ENCODE measurements at places on chromosomes 7 and 10.

DNA sequence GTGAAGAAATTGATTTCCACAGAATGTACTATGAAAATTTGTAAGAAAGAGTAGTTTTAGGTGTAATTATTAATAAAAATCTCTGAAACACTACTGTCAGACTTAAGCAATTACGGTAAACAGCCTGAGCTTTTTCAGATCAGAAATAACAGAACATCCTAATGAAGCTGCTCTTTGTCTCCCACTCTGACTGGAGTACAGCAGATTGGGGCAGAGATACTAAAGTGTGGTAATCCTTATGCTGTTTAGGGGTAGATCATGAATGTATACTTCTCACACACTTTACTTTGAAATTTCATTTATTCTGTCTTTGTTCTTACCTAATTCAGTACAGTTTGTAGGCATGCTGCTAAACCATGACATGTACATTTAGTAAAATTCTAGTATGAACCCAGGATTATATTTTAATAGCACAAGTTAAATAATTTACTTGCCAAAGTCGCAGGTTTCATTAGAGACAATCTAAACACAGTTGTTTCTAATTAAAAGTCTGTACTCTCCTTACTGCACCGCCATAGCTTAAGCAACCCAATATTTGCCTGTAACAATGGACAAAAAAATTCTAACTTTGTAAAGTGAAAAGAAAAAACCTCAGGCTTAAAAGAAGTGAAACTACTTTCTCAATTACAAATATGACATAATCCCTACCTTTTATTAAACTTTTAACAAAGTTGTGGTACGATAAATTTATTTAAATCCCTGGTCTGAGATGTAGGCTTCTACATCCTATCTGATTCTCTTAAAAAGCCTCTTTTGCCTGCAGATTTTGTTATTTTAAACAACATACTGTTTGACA lies 88.8 kb downstream of the KMT2E start:
- no peak for DNase-seq

DNA sequence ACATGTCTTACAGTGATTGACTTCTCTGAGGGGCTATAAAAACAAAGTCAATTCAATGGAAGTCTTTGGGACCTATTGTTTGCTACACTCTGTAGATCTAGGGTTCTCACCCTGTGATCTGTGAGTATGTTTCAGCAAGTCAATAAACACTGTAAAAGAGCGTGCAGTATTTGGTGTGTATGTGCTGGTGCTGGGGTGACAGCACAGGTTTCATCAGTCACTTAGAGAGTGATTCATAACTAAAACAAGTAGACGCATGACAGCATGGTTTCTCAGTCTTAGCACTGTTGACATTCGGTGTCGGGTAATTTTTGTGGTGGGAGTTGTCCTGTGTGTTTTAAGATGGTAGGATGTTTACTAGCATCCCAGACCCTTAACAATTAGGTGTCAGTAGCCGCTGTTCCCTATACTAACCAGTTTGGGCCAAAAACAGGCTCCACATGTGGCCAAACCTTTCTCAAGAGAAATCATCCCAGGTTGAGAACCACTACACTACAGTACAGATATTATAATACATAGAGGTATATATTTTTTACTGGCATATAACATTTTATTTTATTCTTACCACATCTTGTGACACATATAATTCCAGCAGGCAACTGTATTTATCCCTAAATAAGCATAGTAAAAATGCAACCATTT lies 411.8 kb downstream of the ARL4A start:
- DNase-seq: peak; percentile 40

DNA sequence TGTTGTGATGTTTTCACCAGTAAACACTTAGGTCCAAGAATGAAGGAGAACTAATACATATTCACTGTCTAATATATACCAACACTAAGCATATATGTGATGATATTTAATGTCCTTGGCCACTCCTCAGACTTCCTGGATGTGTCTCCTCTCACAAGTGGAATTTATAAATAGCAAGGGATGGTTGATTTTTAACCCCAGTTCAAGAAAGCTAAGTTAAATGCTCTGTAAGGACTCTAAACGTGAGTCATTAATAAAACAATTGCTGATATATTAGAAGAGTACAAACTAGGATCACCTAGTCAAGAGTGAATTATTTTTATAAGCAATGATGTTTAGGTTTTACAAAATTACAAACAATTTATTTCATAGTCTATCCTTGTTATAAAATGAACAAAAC lies 355.9 kb upstream of the TMEM229A start:
- no peak for DNase-seq

GRCh38 chr10:76548716-76549115 lies 1088.9 kb downstream of the KCNMA1 start:
- DNase-seq: no peak

GRCh38 chr10:129652021-129652420 lies 185.0 kb downstream of the MGMT start:
- no peak for DNase-seq

DNA sequence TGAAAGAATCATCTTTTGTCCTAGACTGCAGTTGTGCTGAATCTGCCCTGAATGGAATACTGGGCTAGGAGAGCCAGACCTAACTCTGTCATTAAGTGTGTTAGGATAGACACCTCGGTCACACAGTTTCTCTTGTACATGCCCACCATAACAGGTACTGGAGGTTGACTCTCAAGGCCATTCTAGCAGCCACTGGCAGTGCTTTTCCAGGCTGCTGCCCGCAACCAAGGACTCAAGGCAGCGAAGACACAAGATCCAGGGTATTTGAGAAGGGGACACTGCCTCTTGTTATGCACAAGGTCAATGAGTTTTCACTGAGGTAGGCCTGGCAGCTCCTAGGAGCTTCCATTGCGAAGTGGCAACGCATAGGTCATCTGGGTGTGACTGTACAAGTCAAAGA lies 70.6 kb upstream of the ZNF746 start:
- no peak for DNase-seq

- DNase-seq: no peak
These were observed 232.8 kb downstream of the GLRX3 start for GRCh38 chr10:130368761-130369560.

DNA sequence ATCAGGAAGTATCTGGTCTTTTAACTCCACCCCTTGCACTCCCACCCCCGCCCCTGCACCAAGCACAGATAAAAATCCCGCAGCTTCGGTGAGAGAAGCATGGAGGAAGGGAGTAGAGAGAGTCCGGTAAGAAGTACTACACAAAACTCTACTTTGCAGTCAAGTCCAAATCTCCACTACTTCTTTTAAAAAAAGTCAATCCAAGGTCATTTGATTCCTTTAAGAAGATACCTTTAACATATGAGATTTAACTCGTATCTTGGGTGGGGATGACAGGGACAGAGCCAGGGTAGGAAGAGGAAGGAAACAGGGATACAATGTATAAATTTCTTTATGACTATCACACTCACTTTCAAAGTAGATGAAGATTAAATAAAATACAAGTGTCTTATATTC lies 132.1 kb downstream of the NRBF2 start:
- DNase-seq: peak; percentile 14

DNA sequence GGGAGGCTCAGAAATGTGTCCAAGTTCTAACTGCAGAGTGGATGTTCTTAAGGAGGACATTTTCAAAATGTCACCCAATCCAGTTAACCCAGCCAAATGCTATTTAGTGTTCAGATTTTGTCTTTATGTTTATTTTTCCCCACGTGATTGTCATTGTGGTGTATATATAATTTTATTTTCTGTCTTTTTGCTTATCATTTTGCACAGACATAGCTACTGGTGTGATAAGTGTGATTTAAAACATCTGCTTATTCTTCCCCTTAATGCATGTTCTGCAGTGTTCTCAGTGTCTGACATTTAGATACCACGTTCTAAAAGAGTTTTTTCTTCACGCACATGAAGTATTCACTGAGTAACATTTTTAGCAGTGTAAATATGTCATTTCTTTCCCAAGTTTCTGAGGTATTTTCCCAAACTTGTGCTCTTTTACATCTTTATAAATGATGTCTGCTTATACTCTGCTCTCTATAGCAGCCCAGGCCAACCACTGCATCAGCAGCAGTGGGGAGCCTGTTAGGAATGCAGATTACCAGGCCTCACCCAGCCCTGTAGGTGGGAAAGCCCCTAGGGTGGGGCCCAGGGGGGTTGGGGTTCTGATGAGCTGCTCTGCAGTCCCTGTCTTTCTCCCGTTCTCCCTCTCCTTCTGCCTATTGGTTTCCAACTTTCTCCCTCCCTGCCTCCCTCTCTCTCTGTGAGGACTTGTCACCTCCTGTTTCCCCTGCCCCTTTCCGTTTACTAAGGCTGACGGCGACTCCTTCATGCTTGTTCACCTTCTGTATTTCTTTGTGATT lies 20.8 kb downstream of the ADCY1 start:
- no peak for DNase-seq

- DNase-seq: no peak
These were observed 1.7 kb upstream of the STN1 start for GRCh38 chr10:103919648-103920025.

GRCh38 chr7:74579800-74580685 lies 77.5 kb upstream of the GTF2I start:
- peak; percentile 58 for DNase-seq

GRCh38 chr10:19937989-19938388 lies 121.8 kb downstream of the PLXDC2 start:
- no peak for DNase-seq

GRCh38 chr10:80041162-80041561 lies 37.3 kb upstream of the TMEM254 start:
- no peak for DNase-seq

- peak; percentile 86 for DNase-seq
These were observed 17.9 kb upstream of the FIGNL1 start for GRCh38 chr7:50467817-50468610.

DNA sequence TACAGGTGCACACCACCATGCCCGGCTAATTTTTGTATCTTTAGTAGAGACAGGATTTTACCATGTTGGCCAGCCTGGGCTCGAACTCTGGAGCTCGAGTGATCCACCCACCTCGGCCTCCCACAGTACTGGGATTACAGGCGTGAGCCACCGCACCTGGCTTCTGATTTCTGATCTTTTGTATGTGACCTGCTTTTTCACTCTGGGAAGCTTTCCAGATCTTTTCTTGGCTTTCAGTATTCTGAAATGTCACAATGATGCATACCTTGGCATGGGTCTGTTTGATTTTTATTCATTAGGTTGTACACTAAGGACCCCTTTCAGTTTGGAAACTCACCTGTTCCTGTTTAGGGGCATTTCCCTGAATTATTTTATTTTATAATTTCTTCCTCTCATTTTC lies 41.6 kb downstream of the PROSER2 start:
- no peak for DNase-seq

DNA sequence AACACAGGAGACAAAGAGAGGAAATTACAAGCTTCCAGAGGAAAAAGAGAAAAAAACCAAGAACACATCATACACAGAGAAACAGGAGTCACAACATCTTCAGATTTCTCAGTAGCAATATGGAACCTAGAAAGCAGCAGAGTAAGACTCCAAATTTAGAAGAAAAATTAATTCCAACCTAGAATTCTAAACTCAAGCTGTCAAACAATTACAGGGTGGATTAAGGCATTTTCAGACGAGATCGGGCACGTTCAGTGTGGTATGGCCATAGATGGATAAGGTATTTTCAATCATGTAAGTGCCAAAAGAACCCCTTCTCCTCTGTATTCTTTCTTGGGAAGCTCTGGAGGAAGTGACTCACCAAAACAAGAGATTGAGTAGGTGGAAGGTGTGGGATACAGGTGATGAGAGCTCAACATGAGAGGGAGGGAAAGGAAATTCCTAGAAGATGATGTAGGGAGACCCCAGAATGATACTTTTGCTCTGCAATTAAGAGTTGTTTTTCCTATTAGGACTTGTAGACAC lies 51.6 kb downstream of the FAM204A start:
- DNase-seq: no peak

DNA sequence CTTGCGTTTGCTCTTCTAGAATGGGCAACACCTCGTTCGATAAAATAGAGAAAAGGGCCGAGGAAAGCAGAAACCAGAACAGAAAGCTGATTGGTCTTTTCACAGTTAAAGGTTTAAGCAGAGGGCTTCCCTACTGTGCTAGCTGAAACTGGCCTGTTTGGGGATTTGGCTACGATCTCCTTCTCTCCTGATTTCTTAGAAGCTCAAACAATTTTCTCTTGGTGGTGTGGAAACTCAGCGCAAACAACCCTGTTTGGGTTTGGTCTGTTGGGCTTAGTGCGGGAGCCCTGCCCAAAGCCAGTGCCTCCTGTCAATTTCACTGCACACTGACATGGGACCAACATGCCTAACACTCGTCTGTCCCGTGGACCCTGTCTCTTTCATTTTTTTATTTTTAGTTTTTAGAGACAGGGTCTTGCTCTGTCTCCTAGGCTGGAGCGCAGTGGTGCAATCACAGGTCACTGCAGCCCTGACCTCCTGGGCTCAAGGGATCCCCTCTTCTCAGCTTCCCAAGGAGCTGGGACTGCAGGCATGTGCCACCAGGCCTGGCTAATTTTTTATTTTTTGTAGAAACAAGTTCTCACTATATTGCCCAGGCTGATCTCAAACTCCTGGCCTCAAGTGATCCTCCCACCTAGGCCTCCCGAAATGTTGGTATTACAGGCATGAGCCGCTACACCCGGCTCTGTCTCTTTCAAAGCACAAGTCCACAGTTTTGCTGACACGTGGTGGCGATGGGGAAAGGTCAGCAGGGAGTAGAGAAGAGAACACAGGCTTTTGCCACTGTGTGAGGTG lies 16.5 kb upstream of the BNIP3 start:
- no peak for DNase-seq

DNA sequence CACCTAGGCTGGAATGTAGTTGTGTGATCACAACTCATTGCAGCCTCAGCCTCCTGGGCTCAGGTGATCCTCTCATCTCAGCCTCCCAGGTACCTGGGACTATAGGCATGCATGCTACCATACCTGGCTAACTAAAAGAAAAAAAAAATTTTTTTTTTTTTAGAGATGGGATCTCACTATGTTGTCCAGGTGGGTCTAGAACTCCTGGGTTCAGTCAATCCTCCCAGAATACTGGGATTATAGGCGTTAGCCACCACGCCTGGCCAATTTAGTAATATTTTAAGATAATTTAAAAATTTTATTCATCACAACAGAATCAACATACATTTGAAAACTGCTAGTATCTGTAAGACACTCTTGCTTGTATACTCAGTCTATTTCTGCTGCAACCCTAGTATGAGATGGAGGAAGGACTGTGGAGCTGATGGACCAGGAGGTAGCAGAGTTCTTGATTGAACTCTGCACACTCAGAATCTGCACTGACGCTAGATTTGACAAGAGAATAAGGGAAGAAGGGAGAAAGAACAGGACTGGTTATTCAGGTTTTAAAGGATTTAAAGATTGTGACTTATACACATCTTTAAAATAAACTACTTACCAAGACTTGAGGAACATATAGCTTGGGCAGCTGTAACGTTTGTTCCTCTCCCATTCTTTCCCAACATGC lies 57.6 kb downstream of the VCL start:
- no peak for DNase-seq

- DNase-seq: peak; percentile 69
These were observed 123.8 kb downstream of the KCNMA1 start for GRCh38 chr10:77513781-77514331.
